C1 segment of cervical spinal cord (tissue), 14 donors: ENCODE measurements at places on chromosomes 3 and 15.

DNA sequence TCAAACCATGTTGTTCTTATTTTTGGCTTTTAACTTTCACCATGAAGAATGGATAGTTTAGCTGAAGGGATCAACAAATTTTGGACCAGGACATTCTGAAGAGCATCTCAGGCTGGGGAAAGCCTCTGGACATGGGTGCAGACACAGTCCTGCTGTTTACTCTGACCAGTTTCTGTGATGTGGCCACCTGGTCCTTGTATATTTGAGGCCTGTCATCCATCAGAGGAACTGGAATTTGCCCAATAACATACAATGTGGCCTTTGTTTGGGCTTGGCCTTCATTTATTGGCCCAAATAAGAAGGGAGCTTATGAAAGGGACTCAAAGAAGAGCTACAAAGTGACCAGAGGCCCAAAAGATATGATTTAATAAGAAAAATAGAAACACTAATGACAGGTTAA, 127.9 kb downstream of the MYRIP start:
- DNase-seq = peak; percentile 31

DNA sequence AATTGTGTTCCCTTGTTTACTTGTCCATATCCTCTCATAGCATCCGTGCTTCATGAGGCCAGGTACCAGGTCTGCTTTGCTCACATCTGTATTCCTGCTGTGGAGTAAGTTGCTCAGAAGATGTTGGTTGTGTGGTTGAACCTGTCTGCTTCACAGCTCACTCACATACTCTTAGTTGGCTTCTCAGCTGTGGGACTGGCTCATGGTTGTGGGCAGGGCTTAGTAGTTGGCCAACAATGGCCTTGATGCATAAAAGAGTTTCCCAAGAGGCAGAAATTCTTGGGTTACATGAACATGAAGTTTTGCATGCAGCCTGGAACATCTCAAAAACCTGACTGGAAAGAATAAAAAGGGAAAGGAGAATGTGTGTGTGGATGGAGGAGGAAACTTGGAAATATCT, 17.0 kb downstream of the CELF6 start:
- DNase-seq = no peak

DNA sequence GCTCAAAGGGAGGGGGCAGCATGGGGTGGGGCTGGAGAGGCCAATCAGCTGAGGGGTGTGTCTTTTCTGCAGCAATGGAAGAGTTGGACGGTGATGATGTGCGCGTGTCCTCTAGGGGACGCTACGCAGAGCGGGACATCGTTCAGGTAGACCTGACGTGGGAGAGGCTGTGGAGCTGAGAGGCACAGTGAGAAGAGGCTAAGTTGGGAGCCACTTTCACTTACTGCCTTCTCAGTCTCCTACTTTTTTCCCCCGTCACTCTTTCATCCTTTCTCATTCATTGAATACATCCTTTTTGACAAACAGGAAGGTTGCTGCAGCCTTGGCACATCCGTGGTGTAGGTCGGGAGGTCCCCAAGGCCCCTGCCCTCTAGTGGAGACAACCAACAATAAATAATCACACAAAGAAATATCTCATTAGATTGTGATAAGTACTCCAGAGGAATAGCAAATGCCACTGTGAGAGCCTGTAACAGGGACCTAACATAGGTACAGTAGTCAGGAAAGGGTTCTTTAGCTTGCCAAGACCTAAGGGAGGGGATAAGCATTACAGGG, 4.4 kb upstream of the BRPF1 start:
- DNase-seq = no peak

DNA sequence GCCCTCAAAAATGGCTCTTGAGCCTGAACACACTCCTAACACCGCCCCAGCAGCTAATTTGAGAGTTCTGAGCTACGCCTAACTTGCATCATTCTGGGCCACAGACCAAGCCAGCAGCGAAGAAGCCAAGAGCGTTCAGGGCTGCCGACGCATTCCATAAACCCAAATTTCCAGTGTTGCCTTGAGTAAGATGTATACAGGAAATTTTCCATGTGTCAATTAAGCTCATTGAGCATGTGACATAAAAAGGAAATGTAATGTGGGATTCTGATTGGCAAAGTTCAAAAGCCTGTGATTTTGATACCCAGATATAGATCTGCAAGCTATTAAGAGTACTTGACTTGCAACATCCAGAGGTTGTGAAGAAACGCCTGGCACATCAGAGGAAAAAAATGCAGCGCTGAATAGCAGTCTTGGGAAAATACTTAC, 148.6 kb upstream of the NR2F2 start:
- DNase-seq = no peak

DNA sequence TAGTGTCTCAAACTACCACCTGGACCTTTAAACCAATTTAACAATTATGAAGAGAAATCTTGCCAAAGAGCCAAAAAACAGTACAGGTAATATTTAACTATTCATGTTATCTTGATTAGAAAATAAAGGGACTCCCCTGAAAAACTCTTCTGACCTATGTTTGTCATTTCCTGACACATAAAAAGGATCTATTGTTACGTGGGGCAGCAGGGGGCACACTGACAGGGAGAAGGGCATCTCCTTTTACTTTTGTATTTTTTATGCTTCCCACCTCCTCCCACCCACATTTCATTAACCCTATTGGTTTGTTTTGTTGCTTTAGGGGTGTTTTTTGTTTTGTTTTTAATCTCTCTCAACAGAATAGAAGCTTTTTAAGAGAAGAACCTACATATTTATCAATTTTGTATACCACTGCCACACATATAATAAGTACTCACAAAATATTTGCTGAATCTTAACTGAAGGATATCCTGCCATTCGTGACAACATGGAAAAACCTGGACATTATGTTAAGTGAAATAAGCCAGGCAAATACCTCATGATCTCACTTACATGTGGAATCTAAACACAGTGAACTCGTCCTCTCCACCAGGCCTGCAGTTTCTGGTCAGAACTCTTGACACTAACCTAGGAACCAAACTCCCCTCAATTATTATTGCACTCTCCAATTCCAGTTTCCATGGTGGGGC, 17.7 kb downstream of the STAG1 start:
- no peak for DNase-seq

DNA sequence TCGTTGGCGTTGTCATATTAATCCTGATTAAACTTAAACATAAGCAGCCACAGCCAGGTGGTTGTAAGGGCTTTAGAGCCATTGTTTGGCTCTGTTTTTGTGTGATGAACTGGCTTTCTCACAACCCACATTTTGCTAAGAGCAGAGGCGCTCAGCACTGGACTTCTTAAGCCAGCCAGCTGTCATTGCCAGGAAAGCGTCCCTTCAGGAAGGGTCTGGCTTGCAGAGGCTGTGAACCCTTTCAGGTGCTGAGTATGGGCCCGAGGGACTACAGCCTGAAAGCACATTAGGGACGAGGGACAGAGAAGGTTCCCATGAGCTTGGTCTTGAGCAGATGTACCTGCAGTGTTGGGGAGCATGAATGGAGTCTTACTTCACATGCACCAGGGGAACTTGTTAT, 112.3 kb downstream of the CHCHD6 start:
- DNase-seq = no peak

DNA sequence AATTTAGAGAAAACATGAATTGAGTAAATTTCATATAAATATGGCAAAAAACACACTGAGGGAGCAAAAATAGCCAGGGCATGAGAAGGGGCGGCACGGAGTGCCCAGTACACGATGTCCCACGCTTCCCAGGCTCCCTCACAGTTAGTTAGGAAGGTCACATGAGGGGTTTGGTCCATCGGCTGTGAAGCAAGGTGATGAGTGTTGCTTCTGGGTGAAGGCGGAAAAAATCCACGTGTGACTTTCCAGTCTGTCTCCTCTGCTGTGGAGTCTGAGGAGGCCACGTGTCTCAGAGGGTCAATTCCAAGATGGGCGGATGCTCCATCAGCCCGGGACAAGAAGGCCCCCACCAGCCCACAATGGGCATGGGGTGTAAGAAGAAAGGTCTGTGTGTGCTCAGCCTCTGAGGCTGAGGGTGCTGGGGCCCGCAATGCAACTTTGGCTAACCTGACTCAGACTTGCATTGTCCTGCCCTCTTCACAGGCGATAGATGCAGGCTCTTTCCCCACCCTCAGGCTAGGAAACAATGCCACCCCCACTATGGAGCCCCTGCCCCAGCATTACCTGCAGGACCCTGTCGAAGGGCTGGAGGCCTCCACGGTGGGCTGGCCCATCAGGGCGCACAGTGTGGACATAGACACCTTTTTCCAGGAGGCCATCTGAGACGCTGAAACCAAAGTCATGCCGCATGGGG, 45.7 kb downstream of the GRIP2 start:
- no peak for DNase-seq

- DNase-seq = no peak
Observed at GRCh38 chr3:194928831-194929577, 243.3 kb downstream of the FAM43A start.

DNA sequence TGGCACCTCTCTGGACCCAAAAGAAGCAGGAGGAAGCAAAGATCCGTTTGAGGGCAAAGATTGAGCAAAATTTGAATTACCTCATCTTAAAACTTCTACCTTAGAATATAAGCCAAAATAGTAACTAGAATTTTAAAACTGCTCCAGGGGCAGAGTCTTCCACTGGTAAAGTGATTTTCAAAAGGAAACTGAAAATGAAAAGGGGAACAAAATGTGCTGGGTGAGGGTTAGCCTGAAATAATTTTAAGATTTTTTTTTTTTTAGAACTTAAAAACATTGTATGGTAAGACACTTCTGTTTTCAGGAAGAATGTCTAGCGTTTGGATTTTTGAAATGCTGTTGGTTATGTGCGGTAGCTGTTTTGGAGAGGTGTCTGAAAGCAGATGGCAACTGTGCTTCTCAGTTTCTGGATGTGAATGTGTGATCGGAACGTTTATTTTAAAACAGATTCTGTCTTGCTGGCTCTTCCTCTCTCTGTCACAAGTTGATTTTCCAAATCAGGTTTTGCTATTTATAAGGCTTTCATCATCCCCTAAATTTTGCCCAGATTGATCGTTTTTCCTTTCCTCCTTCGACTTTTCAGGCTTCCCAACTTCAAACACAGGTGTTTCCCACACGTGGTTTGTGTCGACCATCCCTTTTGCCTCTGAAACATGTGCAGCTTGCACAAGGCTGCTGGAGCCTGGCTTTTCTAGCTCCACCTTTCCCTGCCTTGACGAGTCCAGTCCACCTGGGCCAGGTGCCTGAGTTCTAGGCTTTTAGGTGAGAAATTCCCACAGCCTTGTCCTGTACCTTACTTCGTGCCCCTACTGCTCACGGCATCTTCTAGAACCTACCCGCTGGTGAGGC, 3.3 kb downstream of the LRRK1 start:
- no peak for DNase-seq

GRCh38 chr3:70753572-70753971, 441.1 kb upstream of the MDFIC2 start:
- no peak for DNase-seq

- no peak for DNase-seq
Observed at GRCh38 chr3:41315126-41315525, 115.8 kb downstream of the CTNNB1 start.

DNA sequence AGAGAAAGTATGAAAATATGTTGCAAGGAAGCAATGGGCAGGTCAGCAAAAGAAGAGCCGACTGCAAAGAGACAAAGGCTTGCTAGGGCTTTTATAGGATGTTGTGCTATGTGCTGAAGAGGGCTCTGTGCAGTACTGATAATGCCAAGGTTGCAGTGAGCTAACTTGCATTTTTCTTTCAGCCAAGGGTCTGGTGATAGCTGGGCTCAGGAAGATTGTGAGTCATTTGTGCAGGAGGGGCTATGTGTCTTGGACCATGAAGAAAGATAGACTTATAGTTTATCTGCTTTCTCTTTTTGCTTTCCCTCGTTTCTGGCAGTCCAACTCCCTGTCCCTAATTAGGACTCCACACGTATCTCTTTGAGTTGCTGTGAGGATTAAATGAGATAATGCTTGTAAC, 64.5 kb upstream of the LRIG1 start:
- DNase-seq = no peak

GRCh38 chr3:148217317-148217716, 480.4 kb upstream of the AGTR1 start:
- DNase-seq = no peak

GRCh38 chr3:51721062-51721745, 14.3 kb downstream of the GRM2 start:
- DNase-seq = no peak

DNA sequence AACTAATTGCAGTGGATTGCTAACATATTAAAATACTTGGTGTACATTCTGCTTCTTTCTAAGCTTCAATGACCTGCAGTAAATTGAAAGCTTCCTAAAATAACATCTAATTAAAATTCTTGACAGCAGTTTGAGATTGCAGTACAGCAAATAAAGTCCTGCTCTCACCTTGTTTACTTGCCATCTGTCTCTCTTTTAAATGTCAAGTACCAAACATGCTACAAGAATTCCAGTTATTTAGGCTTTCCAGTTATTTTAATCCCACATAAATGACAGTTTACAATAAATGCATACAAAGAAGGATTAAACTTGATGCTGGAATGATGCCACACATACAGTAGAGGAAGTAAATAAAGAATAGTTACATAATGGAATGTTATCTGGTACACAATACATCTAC, 33.2 kb downstream of the CBLB start:
- DNase-seq = no peak

- DNase-seq = no peak
Observed at GRCh38 chr3:16102905-16103364, 71.5 kb upstream of the GALNT15 start.

DNA sequence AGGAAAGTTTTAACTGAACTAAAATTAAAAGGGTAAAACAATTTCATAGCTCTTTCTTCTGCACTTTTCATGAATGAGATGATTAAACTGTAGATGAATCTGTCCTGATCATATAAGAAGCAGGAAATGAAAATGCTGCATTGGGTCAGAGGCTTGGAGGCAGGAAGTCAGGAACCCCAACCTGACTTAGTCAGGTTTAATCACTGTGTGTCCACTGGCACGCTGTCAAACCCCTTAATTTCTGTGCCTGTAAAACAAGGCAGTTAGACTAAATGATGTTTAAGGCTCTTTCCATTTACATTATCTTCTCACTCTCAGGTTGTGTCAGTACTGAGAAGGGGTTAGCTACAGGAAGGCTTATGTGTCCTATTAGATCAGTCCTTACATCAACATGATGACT, 193.3 kb upstream of the TTC14 start:
- no peak for DNase-seq

- DNase-seq = peak; percentile 15
Observed at GRCh38 chr15:38130740-38131498, 121.7 kb upstream of the SPRED1 start.

DNA sequence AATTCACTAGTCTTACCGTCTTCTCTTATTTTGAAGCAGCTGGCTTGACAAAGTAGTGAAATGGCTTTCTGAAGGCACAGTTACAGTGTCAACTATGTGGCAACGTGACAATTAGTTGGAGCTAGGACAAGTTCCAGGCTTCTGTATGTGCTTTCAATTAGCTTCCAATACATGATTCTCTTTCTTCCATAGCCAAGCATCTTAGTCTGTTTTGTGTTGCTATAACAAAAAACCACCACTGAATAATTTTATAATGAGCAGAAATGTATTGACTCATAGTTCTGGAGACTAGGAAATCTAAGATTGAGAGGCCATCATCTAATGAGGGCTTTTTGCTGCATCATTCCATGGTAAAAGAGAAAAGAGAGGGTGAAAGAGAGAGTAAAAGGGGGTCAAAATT, 365.1 kb upstream of the PLSCR5 start:
- DNase-seq = no peak

- no peak for DNase-seq
Observed at GRCh38 chr3:121175083-121175482, 267.1 kb downstream of the STXBP5L start.

- DNase-seq = no peak
Observed at GRCh38 chr3:177681156-177681555, 483.9 kb upstream of the TBL1XR1 start.
